GM12891 (cell line): ENCODE measurements at places on chromosomes 16 and 17.

GRCh38 chr16:85624646-85625045 lies 11.5 kb downstream of the GSE1 start:
- no peak for DNase-seq

DNA sequence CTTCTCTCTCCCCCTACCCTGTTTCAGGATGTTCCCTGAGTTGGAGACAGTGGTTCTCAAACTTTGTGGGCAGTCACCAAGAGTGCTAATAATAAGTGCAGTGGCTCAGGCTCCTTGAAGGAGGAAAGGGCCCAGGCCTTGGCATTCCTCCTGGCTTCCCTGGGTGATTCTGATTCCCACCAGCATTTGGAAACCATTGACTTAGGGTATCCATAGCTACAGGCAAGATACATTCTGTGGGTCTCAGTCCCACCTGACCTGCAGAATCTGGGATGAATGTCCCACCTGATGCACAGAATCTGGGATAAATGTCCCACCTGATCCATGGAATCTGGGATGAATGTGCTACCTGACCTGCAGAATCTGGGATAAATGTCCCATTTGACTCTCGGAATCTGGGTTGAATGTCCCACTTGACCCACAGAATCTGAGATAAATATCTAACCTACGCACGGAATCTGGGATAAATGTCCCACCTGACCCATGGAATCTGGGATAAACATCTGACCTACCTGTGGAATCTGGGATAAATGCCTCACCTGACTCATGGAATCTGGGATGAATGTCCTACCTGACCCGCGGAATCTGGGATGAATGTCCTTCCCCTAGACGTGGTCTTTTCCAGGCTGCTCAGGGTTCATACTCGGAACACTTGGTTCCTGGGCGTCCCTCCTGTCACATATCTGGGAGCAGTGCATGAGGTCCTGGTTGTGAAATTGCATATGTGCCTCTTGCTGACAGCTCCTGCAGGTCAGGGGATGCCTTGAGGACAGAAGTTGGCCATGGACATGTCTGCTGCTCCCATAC lies 136.7 kb upstream of the HS3ST2 start:
- DNase-seq: no peak

GRCh38 chr17:66429680-66430079 lies 127.3 kb downstream of the PRKCA start:
- DNase-seq: no peak

- no peak for DNase-seq
These were observed 9.7 kb downstream of the ERN1 start for GRCh38 chr17:64120159-64120810.

DNA sequence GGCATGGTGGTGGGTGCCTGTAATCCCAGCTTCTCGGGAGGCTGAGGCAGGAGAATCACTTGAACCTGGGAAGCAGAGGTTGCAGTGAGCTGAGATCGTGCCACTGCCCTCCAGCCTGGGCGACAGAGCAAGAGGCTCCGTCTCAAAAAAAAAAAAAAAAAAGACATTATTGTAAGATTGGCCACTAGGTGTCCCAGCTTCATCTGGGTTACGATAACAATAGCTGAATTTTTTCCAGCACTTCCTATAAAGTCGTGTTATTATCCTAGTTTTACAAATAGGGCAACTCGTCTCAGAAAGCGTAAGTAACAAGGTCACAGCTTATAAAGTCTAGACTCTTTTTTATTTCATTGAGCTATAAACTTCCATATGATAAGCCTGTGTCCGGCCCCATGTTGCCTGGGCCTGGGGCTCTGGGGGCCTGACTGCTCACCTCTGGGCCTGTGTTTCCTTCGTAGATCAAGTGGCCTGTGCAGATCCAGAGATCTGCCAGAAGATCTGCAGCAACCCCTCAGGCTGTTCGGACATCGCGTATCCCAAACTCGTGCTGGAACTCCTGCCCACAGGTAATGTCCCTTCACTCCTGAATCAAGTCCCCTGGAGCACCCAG lies 60.5 kb downstream of the SLC5A11 start:
- no peak for DNase-seq

DNA sequence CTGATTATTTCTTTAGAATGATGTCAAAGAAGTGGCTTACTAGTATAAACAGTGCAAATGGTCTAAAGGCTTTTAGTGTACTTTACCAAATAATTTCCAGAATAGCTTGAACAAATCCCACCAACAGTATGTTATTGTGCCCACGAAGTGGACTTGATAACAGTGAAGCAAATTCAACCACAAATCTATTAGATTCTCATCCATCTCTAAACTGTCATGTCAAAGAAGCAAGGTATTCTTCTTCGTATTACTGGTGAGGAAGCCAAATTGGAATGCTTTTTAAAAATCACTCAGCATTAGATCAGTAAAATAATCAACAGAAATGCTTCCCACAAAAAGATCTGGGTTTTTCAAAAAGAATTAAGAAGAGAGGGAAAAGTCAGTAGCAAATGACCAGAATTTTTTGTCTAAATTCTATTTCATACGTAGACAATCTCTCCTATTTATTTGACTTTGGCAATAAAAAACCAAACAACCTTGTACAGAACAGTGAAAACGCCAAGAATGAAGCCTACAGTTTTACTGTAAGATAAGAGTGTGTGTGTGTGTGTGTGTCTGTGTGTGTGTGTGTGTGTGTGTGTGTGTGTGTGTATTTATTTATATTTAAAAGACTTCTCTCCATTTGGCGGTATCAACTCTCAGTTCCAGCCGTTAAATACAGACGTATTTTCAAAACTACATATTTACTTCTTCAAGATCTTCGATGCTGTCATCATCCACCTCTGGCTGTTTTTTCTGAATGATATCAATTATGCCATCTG lies 114.6 kb downstream of the CYB561 start:
- no peak for DNase-seq

DNA sequence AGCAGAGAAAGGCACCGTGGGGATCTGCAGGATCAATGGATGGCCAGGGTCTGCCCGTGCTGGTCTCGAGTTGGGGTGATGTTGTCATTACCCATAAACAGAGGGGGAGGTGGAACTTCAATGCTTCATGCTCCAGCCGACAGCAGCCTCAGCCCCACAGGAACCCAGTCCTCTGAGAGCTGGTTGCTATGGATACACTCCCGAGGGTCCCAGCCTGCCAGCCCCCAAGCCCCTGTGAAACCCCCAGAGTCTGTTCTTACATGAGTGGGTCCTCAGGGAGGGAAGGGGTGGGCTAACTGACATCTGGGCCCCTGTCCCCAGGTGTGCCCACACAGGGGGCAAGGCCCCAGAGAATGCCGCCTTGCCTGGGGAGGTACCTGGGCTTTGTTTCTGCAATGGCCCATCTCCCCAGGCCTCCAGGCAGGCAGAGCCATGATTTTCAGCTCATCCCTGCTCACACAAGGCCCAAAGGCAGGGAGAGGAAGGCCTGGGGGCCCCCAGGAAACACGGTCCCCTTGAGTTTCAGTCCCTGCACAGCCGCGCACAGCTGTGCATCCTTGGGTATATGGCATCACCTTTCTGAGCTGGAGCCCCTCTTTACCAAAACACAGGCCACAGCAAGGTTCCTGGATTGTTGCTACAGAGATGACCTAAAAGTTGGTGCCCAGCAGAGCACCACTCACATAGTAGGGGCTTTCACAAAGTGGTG lies 223.7 kb downstream of the ZNF423 start:
- no peak for DNase-seq

DNA sequence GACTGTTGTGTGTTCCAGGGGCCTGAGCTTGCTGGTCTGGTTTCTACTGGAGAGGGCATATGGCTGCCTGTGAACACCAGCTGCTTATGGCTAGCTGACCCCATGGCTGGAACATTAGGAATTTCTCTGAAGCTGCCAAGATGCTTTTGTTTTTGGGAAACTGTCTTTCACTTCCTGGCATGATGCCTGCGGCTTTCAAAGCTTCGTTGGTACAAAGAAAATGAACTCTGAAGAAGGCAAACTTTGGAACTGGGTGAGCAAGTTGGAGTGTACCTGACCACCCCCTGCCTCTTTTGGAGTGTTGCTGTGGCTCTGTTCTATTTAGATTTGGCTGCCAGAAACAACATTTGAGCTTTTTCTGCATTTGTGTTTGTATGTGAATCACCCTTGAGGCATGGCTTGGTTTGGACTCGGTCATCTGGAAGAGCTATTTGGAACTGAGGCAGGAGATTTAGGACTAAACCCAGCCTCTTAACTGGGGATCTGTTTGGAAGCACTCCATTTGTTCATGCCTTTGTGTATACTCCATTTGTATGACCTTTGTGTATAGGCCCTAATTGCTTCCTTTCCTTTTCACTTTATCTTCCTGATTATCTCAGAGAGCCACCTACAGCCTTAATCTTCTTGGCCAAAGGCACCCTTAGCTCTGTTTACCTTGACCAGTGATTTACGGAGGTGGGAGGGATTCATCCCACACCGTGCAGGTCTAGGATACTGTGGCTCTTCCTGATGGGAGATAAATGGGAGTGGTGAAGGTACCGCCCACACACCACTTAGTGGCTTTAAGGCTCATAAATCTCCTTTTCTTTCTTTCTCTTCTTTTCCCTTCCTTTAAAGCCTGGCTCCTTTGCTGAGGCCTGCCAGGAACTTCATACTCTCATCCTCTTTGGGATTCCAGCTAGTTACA lies 7.3 kb upstream of the CPHXL start:
- no peak for DNase-seq

GRCh38 chr16:30983289-30983889 lies 1.6 kb upstream of the HSD3B7 start:
- DNase-seq: no peak

DNA sequence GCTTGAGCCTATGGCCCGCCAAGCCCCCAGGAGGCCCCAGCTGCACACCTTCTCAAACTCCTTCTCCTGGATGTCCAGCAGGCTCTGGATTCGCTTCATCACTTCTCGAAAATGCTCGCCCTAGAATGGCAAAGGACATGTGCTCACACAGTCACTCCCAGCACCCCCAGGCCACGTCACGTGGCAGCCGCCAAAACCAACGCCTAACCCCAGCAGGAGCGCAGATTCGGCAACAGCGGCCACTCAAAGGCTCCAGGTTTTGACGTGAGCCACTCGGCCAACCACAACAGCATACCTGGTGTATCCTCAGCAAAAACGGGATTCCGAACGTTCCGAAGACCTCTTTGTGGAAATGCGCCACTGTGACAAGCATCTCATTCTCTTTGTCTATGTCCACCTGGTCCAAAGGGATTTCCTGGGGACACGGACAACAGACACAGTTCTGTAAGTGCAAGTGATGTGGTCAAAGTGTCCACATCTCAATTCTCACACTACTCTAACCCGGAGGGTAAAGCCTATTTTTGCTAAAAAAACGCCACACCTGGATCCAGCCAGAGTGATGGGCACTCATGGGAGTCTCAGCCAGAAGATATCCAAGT lies 12.7 kb downstream of the LITAFD start:
- no peak for DNase-seq

- no peak for DNase-seq
These were observed 322 bp upstream of the KLHL11 start for GRCh38 chr17:41865596-41865893.

DNA sequence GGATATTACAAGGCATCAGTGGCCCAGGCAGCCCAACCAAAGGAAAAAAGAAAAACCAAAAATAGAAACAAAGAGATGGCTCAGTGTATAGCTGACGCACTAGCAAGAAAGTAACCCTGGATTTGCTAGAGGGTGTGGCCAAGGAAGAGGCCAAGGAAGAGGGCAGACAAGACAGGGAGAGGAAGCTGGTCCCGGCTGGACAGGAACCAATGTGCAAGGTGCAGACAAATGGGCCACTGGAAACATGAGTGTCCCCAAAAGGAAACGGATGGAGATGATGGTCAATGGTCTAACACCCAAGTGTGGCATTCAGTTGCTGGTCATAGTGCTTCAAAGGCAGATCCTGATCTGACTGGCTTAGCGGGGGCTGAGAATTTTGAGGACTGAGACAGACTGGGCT lies 10.7 kb downstream of the POLR3K start:
- DNase-seq: no peak

- DNase-seq: no peak
These were observed 1.8 kb downstream of the MARVELD3 start for GRCh38 chr16:71627731-71628181.

- no peak for DNase-seq
These were observed 48.7 kb upstream of the GINS3 start for GRCh38 chr16:58343562-58343961.

DNA sequence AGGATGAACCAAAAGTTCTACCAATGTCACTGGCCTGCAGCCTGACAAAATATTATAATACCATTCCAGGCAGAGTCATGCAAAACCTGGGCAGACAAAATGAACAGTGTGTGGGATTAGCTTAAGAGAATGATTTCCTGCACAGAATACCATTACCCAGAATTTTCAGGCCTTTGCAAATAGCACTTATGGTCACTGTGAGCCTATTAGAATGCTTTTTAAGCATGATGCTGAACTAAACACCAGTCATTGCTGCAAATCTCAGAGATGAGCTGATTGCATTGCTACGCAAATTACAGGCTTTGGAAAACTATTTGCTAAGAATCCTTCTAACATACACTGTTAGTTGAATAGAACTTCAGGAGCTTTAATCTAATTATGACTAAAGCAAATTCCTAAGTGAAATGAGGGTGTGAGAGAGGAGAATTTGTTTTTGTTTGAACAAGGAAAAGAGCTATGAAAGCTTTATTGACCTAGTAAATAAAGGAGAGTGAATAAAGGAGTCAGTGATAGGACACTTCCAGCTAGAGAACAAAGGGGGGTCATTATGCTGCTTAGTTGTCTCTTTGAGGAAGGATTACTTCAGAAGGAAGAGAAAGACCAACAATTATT lies 398.8 kb downstream of the HS3ST3B1 start:
- no peak for DNase-seq

DNA sequence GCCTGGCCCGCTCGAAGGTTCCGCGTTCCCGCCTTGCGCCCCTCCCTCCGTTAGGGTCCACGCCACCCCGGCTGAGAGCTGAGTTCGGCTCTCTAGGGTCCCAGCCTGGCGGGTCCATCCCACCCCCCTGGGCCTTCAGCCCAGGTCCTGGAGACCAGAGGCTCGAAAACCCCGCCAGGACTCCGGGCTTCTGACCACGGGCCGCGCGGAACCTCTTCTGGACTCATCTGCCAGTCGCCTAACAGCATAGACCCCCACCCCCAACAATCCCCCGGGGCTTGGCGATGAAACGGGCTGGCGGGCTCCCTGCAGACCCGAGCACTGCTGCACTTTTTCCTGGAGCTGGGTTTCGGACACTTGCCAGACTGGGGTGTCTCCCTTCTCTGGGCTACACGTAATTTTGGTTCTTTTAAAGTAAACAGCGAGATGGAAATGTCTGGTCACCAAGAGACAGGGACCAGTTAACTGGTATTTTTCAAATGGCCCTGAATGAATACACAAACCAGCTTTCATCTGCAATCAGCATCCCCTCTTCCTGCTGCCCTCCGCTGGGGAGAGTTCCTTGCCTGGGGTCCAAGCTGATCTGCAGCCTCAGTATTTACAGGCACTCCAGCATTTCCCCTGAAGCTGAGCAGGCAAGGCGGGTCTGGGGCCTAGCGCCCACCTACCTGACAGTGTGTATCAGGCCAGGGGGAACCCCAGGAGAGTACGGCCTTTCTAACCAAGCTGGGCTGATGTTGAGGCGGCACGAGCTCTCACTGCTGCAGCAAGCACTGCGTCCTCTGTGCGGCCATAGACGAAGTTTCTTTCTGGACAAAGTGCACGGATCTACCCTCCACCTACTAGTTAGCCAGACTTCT lies 639 bp upstream of the TRIM65 start:
- no peak for DNase-seq
